BJ (cell line): ENCODE measurements at places on chromosomes 2 and 18.

DNA sequence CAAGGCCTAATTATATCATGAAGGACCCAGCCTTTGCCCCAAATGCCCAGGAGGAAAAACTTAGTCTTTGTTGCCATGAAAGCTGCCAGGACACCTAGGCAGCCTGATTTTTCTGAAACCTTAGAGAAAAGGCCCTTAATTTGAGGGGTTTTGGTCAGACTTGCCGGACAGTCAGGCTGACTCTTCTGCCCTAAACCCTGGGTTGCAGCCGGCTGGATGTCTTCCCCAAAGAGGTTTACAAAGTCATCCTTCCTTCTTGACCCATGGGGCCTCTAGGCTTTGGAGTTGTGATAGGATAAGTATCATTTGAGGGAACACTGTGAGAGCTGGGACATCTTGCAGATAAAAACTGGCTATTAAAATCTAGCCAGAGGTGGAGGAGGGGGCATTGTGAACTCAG is 2.4 kb upstream of the HOXD1 start:
- no peak for DNase-seq

DNA sequence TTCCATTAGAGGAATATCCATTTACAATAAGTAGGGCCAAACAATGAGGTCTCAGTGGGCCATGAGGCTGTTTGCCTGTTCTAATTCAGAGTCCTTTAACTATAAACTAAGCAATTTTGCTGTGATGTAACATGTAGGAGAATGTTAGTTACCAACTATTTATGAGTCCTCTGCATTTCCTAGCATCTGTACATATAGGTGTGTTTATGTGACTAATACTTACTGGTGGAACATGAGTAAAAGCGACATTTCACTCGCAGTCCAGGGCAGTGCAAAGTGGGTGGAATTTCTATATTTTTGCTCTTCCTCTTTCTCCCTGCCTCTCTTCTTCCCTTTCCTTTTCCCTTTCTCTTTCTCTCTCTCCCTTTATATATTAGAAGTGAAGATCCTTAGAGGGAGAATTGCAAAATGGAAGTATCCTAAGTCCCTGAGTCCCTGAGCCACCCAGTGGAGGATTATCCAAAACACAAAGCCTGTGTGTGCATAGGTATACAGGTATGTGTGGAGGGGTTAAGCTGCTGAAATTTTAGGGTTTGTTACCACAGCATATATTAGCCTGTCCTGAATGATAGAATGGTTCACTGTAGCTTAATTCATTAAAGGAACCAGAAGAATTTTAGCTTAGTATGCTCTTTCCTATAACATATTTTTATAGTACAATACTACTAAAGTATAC is 487.0 kb upstream of the FANCL start:
- DNase-seq = no peak

DNA sequence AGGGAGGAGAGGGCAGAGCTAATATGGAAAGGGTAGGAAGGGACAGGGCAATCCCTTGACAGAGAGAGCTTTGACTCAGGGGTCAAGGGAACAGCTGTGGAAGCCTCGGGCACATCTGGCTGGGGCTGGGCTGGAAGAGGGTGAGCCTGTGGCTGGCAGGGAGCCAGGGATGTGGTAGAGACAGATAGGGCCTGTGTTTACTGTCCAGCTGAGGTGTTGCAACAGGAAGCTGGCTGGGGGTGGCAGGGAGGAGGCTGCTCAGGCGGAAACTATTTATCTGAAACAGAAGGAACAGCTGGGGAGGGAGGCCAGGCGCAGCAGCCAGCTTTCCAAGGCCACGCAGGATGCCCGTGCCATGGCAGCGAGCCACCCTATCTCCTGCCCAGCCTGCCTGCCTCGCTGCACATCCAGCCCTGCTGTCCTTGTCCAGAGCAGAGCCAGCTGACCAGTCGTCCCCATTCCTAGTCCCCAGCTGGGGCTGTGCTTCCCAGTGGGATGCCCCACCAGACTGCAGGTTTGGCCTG is 264.7 kb downstream of the CYP26B1 start:
- peak; percentile 80 for DNase-seq

DNA sequence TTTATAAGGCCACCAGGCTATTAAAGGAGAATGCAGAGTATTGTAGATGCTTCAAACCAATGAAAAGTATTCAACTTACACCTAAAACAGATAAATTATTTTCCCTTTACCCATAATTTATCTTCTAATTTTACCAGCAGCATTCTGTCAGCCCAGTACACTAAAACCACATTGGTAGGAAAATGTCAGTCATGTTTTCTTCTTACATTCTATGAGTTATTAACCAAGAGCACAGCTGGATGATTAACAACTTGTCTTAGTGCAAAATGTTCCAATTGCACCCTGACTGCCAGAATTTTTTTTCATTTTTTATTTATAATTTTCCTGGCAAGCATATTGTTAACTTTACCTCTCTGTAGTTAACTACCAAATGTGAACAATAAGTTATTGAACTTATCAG is 79.0 kb upstream of the WDR75 start:
- no peak for DNase-seq

- DNase-seq = no peak
Measured at GRCh38 chr2:12543076-12543977, 173.4 kb upstream of the TRIB2 start.

- DNase-seq = peak; percentile 41
Measured at GRCh38 chr18:37419315-37419714, 146.3 kb downstream of the CELF4 start.

GRCh38 chr2:54757500-54757899 is 34.0 kb downstream of the EML6 start:
- DNase-seq = no peak

GRCh38 chr18:6543330-6543908 is 128.7 kb upstream of the L3MBTL4 start:
- DNase-seq = no peak

GRCh38 chr18:23798249-23798648 is 109.0 kb downstream of the LAMA3 start:
- DNase-seq = no peak

DNA sequence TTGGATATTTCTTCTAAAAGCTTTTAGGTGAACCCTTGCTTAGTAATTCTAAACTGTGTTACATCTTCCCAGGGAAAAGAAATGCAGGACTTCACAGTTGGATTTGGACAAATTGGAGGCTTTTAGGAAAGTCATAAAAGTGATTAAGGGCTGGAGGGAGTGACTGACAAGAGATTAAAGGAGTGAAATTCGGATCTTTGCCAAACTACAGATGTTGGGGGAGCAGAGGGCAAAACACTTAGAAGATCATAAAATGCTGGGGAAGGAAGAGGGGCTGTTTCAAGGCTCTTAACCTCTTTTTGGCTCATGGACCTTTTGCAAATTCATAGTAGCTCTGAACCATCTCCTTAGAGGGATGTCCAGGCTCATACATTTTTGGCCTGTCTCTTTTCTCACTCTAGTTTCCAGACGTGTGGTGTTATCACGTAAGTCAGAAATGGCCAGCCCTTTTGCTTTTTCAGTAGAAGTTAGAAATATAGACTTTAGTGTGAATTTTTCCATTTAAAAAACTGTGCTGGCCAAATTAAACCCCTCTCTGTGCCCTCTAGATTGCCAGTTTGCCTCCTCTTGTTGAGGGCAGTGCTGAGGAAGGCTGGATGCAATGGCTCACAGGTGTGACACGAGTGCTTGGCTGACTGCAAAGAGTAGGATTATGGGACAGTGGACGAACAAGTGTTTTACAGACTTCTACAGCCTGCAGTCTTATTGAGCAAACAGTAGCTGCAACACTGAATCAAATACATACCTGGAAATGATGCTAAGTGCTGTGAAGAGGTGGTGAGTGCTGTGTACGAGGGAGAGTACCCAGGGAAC is 109.9 kb downstream of the LYPD6B start:
- DNase-seq = no peak

GRCh38 chr2:85550486-85550885 is 10.8 kb downstream of the GGCX start:
- no peak for DNase-seq

- DNase-seq = no peak
Measured at GRCh38 chr2:174051741-174052583, 86.8 kb upstream of the SP3 start.

DNA sequence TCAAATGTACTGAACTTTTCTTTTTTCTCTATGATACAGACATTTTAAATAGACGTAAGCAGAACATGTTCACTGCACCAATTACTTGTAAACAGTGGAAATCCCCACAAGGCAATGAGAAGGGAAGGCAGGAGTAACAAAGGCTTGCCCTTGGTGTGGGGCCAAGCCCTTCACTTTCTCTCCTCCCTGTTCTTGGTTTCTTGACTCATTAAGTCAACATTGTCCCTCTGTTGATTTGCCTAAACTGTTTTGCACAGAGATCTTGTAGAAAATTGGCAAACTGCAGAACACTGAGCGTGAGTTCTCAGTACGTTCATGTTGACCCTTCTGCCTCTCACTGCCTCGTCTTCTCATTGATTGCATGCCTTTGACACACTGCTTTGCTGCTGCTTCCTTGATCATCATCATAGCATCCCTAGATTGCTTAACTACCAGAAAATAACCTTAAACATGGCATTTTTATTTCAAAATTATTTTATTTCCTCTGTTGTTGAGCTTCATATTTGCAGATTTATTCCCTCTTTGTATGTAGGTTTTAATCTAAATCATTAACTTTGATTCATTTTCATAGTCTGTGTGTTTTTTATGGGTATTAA is 257.7 kb downstream of the PTGR3 start:
- DNase-seq = peak; percentile 45
